Stimulated activated CD4-positive, alpha-beta T cell treated with anti-CD3 and anti-CD28 coated beads, Interleukin-15, amount 100 ng/mL, for 24 hours (primary cell): ENCODE measurements at places on chromosomes 4 and X.

DNA sequence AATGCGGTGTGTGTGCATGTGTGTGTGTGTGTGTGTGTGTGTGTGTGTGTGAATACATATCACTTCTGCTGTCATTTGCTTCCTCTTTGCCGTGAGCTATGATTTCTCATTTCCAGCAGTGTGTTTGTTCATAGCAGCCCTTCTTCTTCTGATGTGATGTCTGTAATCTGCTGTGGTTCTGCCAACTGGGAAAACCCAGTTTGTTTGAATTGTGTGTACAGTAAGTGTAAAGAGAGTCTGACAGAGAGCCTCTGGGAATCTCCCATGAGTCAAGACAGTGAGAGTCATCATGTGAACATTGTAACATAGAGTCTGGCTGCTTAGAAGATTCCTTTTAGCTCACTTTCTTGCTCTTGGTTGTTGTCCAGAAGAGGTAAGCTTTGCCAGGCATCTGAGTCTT, 8.4 kb upstream of the NWD2 start:
- DNase-seq = no peak

DNA sequence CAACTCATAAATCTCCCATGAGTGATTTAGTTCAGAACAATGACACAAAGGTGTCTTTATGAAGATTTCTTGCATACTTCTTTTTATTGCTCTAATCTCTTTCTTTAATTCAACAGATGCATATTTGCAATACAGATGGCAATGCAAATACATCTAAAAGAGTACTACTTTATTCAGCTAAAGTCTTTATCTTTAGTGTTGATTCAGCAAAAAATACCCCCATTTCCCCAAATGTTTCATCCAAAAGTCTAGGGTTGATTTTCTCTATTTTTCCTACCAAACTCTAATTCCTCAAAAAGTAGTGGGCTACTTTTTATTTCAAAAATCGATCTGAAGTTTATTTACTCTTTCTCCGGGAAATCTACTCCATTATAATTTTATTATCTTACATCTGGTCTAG, 1055.2 kb downstream of the STIM2 start:
- no peak for DNase-seq

DNA sequence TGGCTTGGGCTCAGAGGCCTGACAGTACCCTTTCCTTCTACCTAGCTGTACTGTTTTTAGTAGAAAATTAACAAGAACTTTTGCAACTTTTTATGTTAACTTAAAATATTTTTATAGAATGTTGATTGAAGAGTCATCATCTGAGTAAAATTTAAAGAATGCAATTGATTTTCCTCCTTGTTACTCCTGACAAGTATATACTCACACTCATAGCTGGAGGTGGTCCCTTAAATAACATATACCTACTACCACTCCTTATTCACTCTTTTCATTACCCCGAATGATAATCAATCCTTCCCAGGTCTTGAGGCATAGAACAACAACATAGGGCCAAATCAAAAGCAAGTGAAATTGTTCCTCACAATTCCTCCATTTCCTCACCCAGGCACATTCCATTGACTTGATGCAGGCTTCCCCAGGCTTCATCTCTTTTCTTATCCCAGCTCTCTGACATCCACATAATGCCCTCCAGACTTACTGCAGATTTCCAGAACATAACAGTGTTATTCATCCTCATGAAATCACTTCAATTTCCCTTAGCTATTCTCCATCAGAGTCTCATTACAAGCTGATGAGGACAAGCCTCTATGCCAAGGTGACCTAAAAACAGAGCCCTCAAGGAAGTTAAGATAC, 73.2 kb upstream of the ANXA10 start:
- no peak for DNase-seq

GRCh38 chr4:931194-931959, 739 bp downstream of the GAK start:
- peak; percentile 23 for DNase-seq

- no peak for DNase-seq
Observed at GRCh38 chr4:102392033-102392744, 46.9 kb upstream of the SLC39A8 start.

DNA sequence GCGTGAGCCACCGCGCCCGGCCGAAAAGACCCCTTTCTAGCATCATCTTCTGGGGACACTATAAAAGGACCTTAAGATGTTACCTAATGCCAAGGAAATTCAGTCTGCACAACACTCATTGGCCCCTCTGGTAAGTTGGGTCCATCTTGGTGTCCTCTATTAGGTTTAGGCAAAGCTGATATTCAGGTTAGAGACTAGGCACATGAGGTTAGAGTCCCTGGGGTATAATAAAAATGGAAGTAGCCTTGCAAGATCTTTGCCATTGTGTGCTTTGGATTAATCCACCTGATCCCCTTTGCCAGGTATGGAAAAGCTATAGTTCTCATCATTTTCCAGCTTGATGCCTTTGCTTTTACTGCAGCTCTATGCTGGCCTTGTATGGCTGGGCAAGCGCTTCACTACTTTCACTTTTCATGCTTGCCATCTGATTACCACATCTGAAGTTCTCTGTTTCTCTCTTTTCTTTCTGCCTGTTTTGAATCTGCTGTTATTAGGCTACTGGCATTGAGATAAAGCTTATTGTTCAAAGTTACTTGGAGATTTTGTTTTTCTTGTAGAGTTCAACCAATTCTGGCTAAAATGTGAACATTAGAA, 5.4 kb upstream of the ADH4 start:
- DNase-seq = no peak
